ENCODE measurements at places on chromosomes 16 and 17.
A peak's percentile ranks its signal among the peaks of the same experiment; 100 is the strongest.

GRCh38 chr17:70661342-70662222 is 492.2 kb downstream of the KCNJ2 start:
- DNase-seq, result no peak

GRCh38 chr16:58057121-58057520 is 31.6 kb downstream of the MMP15 start:
- DNase-seq, result no peak

DNA sequence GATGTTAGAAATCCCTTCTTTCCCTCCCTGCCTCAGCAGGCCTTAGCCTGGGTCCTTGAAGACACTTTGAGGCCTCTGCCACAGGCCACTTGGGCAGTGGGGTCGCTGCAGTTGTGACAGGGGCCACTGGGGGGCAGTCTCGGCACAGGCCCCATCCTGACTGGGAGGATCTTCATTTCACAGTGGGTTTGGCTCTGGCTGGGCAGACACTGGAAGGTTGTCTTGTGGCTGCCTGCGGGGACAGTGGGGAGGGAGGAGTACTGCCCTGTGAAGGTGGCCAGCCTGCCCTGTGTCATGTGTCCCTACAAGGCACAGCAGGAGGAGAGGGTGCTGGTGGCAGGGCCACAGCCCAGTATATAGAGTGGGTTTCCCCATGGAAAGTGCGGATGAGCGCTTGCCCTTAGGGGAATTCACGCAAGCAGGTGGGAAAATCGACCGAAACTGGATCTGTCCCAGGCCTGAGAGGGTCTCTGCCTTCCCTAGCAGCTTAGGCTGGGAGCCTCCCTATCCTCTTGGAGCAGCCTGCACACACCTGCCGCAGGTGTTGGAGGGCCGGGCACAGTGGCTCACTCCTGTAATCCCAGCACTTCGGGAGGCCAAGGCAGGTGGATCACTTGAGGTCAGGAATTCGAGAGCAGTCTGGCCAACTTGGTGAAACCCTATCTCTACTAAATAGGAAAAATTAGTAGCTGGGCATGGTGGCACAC is 28.8 kb downstream of the GINS2 start:
- DNase-seq, result peak; percentile 85

DNA sequence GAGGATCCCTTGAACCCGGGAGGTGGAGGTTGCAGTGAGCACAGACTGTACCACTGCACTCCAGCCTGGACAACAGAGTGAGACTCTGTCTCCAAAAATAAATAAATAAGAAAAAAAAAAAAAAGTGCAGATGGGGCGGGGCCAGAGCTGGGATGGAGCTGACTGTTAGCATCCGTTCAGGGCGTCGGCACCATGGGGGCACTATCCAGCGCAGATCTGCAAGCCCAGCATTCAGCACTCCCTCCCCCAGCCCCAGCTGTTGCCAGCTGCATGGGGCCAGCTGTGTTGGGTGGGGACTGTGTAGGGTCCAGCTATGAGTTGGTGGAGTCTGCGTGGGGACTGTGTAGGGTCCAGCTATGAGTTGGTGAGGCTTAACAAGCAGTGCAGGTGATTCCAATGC is 13.3 kb downstream of the GPRC5C start:
- DNase-seq, result no peak

GRCh38 chr17:63425483-63425882 is 20.6 kb downstream of the CYB561 start:
- peak; percentile 85 for DNase-seq

- DNase-seq, result no peak
Measured at GRCh38 chr17:2954898-2955445, 108.4 kb downstream of the OR1D5 start.

- DNase-seq, result no peak
Measured at GRCh38 chr16:71585318-71585703, 8.4 kb upstream of the TAT start.

DNA sequence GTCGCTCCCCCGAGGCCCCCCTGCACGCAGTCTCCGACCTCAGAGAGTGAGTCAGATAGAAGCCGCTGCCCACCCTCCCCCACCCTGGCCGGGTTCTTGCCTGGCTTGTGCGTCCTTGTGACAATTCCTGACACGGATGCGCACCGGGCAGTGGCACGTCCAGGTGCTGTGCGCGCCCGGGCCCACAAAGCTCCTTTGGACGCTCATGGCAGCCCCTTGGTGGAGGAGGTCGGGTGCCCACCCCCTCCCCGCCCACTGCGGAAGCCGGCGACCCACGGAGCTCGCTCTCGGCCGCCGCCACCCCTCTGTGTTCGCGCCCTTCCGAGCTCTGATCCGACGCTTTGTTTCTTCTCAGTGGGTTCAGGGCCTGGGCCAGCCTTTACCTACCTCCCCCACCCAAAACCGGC is 662 bp upstream of the TUBB3 start:
- peak; percentile 83 for DNase-seq

- DNase-seq, result no peak
Measured at GRCh38 chr16:53898993-53899392, 195.0 kb downstream of the FTO start.

- no peak for DNase-seq
Measured at GRCh38 chr16:88058817-88059216, 107.6 kb downstream of the BANP start.

DNA sequence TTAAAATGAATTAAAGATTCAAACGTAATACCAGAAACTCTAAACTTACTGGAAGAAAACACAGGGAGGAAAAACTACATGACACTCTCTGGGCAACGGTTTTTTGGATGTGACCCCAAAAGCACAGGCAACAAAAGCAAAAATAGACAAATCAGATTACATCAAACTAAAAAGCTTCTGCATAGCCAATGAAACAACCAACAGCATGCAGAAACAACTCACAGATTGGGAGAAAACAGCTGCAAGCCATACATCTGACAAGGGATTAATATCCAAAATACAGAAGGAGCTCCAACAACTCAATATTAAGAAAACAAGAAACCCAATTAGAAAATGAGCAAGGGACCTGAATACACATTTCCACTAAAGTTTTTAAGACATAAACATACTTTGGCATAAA is 69.2 kb upstream of the ALOX12 start:
- DNase-seq, result no peak

GRCh38 chr16:65295527-65295926 is 173.7 kb upstream of the CDH11 start:
- no peak for DNase-seq

DNA sequence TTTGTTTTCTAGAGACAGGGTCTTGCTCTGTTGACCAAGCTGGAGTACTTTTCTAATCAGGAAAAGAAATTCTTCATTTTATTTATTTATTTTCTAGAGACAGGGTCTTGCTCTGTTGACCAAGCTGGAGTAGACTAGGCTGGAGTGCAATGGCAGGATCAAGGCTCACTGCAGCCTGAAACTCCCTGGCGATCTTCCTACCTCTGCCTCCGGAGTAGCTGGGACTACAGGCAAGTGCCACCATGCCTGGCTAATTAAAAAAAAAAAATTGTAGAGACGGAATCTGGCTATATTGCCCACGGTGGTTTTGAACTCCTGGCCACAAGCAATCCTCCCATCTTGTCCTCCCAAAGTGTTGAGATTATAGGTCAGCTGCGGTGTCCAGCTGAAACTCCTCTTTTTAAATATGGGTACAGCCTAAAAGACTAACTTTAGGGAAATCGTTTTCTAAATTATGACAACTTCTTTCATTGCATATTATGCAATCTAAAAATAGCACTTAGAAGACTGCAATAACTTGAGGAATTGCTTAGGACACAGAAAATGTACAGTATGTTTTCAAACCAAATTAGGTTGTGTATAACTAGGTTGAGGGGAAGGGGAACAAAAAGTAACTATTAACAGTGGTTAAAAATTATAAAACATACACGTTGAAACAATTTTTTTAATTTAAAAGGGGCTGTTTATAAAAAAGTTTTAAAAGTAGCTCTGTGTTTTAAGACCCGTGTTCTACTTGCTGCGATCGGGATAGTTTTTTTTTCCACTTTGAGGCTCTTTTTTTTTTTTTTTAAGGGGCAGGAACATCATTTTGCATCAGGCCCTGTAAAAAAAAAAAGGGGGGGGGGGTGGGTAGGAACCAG is 4.7 kb downstream of the PRAC1 start:
- peak; percentile 21 for DNase-seq

- no peak for DNase-seq
Measured at GRCh38 chr16:88649195-88649923, 1.5 kb downstream of the CYBA start.

DNA sequence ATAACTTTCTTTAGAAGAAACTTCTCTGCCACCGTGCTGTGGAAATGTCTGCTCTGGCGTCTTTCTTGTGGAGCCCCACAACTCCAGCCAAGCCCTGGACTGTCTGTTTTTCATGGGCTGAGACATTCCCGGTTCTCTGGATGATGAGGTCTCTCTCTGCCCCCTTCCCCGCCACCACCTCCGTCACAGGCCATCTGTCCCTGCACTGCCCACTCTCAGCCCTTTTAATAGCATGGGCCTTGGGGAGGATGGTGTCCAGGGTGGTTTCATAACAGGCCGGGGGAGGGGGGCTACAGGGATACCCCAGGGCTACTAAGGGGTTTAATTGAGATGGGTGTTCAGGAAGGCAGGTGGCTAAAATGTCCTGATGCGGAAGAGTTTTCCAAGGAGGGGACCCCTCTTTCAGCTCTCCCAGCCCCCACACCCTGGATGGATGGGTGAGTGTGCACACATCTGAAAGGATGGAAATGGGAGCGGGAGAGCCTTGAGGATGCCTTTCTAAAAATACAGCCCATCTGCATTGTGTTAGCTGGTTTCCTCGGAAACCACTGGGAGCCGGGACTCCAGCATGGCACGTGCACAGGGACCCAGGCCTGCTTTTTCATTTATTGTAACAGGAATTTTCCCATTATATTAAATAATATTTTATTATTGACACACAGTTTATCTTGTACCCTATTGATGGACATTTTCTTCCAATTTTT is 14.6 kb upstream of the NDRG4 start:
- DNase-seq, result no peak

GRCh38 chr16:21986692-21987246 is 14.1 kb downstream of the PDZD9 start:
- DNase-seq, result no peak

- DNase-seq, result no peak
Measured at GRCh38 chr17:202501-202951, 21.1 kb upstream of the DOC2B start.

DNA sequence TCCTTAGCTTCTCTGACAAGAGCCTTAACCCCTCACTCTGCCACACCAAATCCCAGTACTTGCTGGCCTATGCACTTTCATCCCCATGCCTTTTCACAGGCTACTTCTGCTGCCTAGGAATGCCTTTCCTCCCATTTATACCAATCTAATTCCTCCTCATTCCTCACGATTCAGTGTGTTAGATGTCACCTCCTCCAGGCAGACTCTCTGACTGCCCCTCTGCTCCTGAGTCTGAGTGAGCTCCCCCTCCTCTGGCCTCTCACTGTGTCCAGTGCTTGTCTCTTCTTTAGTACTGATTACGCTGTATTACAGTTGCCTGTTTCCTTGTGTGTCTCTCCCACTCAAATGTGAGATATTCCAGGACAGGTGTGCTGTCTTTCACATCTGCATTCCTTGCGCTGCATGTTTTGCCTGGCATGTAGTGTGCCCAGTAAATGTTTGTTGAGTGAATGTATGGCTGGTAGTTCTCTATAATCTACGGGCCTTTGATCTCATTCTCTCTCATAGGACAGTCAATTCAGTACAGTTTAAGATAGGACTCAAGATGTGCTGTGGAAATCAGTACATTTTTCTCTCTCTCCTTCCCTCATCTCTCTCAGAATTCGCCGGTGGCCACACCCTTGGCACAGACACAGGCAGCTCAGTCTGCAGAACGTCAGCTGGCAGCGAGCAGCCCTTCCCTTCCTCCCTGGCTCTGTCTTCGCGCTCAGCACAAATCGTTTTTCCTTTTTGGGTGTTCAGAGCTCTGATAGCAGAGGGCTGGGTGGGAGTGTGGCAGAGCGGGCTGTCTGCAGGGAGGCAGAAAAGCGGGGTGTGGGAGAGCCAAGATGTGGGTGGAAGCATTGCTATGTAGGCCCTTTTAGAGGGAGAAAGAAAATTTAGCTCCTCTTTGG is 18.5 kb downstream of the ARL4D start:
- no peak for DNase-seq

DNA sequence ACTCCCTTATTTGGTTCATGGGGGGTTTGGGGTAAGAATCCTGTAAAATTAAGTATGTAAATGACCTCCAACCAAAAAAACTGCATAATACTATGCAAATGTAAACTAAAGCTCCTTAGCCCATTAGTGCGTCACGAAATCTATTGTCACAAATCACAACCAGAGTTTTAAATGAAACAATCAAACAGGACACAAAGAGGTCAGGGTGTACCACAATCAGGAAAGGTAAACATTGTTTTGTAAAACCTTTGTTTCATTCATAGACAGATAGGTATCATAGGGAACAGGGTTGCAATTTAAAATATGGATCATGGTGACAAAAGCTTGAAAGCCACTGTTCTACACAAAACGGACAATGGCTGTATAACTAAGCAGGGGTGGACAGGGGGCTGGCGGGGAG is 61.0 kb downstream of the ARHGAP17 start:
- no peak for DNase-seq

Measured in H9 (cell line).